Activated CD4-positive, alpha-beta T cell treated with anti-CD3 and anti-CD28 coated beads, Interleukin-2, amount 50 U/mL, for 1 hour (primary cell): ENCODE measurements at places on chromosomes 13 and 19.
A peak's percentile ranks its signal among the peaks of the same experiment; 100 is the strongest.

- DNase-seq = peak; percentile 43
Observed at GRCh38 chr13:98524391-98524790, 52.5 kb downstream of the STK24 start.

DNA sequence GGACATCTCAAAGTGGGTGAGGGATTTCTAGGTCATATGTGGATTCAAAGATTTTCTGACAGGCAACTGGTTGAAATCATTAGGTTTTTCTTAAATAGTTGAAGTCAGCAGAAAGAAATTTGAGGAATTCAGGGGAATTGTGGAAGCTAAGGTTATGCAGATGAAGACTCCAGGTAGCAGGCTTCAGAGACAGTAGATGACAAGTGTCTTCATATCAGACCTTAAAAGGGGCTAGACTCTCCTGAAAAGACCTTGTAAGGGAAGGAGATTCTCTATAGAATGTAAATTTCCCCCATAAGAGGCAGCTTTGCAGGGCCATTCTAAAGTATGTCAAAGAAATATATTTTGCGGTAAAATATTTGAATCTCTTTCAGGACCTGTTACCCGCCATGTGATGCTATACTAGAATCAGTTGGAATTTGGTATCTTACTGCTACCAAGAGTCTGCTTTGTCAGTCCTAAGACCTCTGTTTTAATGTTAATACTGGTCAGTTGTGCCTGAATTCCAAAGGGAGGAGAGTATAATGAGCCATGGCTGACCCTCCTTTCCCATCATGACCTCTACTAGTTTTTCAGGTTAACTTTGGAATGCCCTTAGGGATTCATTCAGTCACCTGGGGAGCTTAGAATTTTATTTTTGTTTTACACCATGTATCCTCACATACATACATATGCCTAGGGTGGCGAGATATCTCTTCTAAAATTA is 1115.5 kb upstream of the SLC10A2 start:
- no peak for DNase-seq

DNA sequence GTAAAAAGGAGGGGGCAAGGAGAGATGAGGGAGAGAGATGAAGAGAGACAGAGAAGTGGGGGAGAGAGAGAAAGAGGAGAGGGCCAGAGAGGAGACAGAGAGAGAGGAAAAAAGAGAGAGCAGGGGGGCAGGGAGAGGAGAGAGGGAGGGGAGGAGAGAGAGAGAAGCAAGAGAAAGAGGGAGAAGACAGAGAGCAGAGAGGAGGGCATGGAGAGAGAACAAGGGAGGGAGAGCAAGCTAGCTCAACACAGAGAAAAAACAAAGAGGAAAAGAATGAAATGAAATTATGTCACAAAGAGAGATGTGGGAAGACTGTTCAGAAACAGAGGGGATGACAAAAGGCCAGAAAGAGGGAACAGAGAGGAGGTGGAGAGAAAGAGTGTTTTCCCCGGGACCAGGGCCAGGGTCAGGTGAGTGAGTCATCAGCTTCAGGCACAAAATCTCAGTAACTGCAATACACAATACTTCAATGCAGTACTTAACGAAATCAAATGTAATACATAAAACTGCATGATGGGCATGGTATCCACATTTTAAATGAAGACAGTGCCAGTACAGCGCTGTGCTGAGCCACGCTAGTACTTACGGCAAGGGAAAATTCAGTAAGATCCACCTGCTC is 4.8 kb downstream of the KLK7 start:
- no peak for DNase-seq

DNA sequence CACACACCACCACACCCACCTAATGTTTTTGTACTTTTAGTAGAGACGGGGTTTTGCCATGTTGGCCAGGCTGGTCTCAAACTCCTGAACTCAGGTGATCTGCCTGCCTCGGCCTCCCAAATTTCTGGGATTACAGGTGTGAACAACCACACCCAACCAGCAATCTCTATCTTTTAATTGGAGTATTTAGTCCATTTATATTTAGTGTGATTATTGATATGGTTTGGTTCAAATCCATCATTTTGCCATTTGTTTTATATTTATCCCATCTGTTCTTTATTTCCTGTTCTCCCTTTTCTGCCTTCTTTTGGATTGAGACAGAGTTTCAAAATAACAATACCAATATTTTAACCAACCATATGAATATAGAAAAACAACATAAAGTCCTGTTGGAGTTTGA is 4.1 kb downstream of the ZNF420 start:
- no peak for DNase-seq

DNA sequence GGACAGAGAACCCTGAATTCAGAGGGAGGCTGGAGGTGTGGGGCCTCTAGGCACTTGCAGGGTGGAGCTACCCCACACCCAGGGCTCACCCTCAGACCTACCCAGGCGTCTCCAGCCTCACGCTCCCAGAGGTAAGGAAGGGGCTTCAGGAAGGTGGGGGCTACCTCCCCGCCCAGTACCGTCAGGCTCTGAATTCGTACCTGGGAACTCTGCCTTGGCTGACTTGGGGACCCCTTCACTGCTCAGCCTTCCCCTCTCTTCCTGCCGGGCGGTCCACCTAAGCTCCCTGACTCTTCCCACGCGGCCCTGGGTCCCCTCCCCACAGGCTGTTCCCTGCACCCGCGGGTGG is 28.5 kb upstream of the PARP4 start:
- DNase-seq = no peak

GRCh38 chr19:21328885-21329605 is at the start of gene ZNF708:
Gene ZNF708 (minus strand): TSS chr19:21329410. CDS start chr19:21329212, 198 bp downstream.
- peak; percentile 56 for DNase-seq

DNA sequence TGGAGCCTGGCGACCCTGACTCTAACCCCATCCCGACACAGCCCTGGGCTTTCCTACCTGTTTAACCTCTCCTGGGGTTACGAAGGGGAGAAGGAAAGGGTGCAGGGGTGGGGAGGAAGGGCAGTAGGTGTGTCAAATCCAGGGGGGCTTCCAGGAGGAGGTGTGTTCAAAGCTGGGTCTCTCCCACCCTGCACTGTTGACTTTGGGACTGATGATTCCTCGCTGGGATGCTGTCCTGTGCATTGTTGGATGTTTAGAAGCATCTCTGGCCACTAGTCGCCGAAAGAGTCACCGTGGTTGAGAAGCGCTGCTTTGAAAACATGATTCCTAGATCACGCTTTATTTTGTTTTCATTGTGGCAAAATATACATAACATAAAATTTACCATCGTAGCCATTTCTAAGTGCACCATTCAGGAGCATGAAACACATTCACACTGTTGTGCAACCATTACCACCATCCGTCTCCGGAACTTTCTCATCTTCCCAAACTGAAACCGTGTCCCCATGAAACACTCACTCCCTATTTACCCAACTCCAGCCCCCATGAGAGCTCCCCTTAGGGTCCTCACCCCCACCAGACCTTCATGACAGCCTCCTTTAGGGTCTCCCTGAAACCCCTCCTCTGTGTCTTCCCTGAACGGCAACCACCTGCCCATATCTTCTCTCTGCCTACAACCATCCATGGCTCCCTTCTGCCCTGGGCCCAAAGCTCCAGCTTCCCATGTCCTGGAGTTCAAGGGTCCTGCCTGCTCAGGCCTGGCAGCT is 4.4 kb upstream of the FCER2 start:
- DNase-seq = no peak

DNA sequence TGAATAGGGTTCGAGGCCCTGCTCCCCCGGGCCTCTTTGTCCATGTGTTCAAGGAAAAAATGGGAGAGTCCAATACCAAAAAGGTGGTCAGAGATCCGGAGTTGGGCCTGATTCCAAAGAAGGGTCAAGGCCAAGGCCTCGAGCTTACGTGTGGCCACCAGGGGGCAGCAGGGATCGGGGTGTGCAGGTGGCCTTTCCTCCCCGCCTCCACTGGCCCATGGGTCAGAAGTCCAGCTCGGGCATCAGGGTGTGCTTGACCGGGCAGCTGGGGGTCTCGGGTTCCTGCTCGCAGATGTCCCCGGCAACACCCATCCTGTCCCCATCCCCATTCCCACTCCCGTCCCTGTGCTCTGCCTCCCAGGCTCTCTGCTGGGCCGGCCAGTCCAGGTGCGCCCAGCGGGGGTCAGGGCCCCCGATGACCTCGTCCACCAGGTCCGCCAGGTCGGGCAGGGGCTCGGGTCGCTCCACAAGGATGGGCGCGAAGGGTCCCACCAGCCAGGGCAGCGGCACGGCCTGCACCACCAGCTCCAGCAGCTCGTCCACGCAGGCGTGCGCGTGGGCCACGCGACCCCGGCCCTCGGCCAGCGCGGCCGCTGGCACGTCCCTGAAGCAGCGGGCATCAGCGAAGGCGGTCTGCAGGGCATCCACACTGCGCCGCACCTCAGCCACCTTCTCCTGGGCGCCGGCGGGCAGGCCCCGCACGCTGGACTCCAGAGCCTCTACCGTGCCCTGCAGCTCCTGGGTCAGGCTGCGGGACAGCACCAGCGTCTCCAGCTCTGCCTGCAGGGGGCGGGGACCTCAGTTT is 5.2 kb upstream of the PLIN4 start:
- DNase-seq = peak; percentile 23

DNA sequence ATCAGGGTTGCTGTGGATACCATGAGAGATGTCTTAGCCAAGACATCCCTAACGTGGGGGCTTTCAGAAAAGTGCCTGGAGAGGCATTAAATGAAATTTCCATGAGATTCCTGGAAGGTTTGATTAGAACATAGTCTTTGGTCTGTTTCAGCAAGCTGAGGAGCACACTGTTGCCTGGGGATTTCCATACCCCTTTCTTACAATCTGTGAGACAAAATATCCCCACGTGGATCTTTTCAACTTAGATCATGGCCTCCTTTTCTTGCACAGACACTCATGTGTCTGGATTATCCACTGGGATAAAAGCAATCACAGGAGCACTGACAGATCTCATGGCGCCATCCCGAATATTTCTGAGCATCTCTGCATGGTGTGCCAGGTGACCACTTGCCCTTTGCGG is 41.7 kb downstream of the GPR12 start:
- DNase-seq = no peak

DNA sequence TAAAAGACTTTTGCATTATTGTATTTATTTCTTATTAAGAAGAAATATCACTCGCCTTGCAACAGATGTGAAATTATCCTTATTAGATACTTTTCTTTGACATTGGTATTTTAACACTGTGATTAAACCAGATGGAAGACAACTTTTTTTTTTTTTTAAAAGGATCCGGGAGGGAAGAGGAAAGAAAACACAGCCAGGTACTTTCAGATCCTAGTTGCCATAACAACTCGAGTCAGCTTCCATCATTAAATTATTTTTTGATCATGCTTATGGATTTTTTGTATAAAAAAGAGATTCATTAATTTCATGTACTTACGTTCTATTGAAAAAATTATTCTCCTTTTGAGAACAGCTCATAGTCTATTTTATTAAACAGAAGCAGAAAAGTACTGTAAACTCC is 515.7 kb downstream of the TBC1D4 start:
- DNase-seq = no peak

DNA sequence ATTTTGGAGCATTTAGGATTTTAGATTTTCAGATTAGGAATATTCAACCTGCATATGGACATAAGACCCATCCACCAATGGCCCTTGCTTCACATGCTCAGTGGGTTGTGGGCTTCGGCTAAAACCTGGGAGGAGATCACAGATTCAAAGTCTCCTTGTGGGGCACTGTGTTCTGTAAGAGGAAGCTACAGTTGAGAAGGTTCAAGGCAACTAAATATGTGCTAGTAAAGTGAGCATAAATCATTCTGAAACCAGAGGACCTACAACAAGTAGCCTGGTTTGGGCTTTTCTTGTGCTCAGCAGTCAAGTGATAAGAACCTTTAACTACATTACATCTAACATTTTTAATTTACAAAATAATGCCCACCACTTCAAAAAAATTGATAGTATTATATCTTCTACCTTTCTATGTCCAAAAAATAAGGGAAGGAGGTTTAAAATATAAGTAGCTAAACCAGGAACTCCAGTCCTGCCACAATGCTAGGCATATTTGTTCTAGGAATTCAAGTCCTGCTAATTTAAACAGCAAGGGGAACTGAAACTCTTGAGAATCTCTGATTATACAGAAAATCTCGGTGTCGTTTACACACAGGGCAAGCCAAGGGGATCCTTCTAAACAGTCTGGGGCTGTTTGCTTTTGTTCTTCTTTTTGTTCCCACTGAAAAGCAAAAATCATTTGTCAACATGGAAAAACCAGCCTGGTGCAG is 36.6 kb downstream of the FOXO1 start:
- DNase-seq = no peak

DNA sequence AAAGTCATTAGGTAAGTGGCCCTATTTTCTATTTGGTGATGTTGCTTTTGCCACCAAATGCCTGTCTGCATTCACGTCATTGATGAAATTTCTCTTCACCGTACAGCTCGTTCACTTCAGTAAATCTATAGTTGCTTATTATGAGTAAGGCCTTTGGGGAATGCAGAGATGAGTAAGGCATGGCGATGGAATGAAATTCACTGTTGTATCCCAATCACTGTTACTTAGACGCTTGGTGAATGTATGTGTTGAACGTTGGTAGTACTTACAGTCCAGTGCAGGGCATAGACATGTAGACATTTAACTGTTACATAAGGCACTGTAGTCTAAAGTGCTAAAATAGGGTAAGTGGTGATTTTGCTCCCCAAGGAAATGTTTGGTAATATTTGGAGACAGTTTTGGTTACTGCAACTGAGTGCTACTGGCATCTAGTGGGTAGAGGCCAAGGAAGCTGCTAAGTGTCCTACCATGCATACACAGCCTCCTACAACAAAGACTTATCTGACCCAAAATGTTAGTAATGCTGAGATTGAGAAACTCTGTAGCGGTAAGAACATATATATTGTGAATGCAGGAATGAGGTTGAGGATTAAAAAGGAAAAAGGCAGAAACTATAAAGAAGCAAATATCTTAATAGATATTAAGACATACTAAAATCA is 5.8 kb downstream of the AKAP11 start:
- DNase-seq = no peak

DNA sequence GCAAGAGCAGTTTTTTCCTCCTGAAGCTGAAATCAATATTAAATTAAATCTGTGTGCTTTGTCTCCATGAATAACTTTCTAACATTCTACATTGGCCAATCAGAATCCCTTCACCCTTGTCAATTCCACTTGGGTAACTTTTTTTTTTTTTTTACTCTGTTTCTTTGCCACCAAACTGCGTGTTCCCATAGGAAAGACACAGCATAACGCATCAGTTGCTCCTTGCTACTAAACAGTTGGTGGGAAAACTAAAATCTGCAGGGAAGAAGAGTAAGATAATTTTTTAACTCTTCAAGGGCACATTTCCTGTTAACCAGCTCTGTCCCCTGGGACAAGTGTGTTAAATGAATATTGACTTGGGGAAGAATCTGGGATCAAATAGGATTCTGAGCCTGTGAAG is 113.3 kb upstream of the SERP2 start:
- no peak for DNase-seq

- DNase-seq = no peak
Observed at GRCh38 chr13:77219401-77219800, 107.5 kb downstream of the MYCBP2 start.

GRCh38 chr13:29359181-29359580 is 236.3 kb downstream of the SLC7A1 start:
- no peak for DNase-seq

DNA sequence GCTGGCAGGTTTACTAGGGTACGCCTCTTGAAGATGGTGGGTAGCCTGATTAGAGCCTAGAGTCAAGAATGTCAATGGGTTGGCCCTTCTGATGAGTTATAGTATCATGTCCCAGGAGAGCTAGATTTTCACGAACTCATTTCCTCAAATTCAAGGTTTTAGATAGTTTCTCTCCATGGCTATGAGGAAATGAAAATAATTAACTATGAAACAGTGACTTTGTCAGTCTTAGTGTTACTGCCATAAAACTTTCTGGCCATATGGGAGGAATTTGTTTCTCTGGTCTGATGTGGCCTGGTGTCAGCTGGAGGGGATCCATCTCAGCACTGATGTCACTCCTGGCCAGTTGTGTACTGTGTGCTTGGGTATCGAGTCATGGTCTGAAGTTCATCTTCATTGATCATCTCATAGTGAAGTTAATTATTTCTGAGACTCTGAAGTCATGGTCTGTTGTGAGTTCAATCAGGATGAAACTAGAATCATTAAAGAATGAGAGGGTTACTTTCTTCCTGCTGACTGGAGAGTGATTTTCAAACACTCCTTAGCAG is 49.4 kb upstream of the TNFSF11 start:
- DNase-seq = no peak
